ENCODE measurements at places on chromosomes 5 and 9. TPM values are rescaled to one million over a fixed set of nuclear protein-coding genes. Genes with fewer than 3 reads are reported as not detected.
A peak's percentile ranks its signal among the peaks of the same experiment; 100 is the strongest.

DNA sequence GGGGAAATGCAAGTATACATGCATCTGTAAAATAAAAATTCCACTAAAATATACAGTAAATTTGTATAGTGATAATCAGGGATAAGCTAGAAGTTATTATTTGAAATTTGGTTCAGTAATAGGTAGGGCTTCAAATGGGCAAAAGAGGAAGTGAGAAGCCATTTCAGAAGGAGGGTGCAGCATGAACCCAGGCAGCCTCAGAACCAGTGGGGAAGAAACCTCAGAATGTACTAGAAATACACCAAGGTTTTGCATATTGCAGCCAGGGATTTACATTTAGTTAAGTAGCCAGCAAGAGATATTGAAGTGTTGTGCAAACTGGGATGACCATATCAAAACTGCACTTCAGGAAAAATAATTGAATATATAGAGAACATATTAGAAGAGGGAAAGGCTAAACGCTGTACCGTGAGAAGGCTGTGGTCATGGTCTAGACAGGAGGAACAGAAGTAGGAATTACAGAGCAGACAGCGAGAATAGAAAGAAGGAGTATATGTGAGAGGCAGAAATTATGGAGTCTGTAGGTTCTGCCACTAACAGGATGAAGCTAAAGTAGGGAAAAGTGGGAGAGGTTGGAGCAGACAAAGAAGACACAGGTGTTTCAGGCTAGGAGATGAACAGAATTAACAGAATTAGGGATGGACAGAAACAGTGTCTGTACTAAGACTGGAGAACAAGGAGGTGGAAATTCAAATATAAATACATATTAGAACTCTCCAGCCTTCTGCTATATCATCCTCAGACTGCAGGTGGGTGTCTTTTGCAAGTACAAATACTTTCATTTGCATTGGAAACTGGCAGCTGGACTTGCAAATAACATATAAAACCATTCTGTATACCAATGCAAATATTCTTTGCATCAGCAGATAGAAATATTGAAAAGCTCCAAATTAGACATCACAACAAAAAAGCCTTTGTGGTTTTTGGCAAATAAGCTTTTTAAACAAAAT lies 335.6 kb downstream of the ZNF608 start:
- DNase-seq, result no peak

- DNase-seq, result peak; percentile 57
Measured at GRCh38 chr5:951940-952596, 56.5 kb upstream of the NKD2 start.

GRCh38 chr5:72559866-72560766 lies 52.9 kb upstream of the ZNF366 start:
- no peak for DNase-seq

- DNase-seq, result peak; percentile 96
Measured at GRCh38 chr9:131656356-131657036, 83.4 kb downstream of the RAPGEF1 start.

DNA sequence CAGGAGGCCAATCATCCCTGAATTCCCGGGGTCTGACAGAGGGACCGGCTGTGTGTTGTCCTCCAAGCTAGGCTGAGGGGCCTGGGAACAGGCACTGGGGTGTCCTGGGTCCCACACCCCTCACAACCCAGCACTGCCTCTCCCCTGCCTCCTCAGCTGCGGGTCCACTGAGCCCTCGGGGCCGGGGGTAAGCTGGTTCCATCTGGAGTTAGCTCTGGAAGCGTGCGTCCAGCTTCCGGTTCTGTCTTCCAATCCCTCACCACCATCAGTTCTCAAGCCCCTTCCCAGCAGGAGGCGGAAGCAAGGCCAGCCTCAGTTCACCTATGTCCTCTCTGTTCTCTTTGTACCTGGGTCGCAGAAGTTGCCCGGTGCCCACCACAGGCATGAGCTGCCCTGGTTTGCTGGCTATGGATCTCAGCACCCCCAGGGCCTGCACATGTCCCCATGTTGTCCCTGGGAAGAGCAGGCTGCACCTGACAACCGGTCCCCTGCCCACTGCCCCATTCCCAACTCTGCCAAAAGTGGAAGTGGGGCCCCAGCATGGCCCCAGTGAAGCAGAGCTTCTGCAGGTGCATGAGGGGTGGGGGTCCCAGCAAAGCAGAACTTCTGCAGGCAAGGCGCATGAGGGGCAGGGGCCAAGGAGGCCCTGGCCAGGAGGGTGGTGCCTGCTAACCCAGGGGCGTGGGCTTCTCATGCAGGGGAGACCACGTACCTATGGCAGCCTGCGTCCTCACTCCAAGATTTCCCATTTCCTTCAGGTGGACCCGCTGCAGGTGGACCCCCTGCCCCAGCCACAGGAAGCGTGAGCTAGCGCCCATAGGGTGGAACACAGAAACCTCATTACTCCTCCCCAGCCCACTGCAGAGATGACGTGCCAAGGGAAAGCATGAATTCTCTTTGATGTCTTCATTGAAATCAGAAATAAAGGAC lies 111.9 kb downstream of the ZNF354C start:
- DNase-seq, result peak; percentile 68

GRCh38 chr5:1003296-1003937 lies 5.2 kb upstream of the NKD2 start:
- peak; percentile 9 for DNase-seq

- DNase-seq, result no peak
Measured at GRCh38 chr5:80686757-80687156, 32.0 kb upstream of the DHFR start.

DNA sequence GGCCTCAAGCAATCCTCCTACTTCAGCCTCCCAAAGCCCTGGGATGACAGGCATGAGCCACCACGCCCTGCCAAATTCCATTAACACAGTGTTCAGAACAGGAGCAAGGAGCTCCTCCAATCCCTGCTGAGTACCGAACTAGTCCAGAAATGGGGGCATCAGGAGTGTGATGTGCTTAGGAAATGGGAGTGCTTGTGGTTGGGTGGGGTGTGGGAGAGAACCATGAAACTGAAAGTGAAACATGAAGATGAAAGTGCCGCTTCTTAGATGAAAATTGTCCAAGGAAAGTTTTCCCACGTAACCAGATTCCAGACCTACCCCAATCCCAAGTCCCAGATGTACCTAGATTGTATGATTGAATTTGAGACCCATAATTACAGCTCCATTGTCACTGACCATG lies 16.7 kb upstream of the ZNF131 start:
- DNase-seq, result no peak

DNA sequence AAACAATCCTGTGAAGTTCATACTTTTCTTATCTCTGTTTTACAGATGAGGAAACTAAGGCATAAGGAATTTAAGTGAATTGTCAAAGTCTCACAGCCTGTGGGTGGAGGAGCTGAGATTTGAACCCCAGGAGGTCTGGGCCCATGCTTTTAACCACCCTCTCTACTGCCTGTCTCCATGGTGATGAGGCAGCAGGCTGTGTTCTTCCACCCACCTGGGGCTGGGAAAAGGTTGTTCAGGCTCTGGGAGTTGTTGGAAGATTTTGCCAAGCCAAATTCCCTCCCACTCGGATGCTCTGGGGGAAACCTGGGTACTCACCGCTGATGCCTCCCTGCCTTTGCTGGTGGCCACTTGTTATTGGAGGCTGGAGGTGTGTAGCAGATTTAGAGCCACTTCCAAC lies 18.3 kb upstream of the SYNPO start:
- no peak for DNase-seq

The AGXT2 gene
- not detected for total RNA-seq

The SOHLH1 gene
- not detected for total RNA-seq

The PDZD2 gene
- 3.7 TPM for total RNA-seq

All from spleen (tissue), 13 donors.